ENCODE measurements at places on chromosomes 2 and 18.
A peak's percentile ranks its signal among the peaks of the same experiment; 100 is the strongest.

DNA sequence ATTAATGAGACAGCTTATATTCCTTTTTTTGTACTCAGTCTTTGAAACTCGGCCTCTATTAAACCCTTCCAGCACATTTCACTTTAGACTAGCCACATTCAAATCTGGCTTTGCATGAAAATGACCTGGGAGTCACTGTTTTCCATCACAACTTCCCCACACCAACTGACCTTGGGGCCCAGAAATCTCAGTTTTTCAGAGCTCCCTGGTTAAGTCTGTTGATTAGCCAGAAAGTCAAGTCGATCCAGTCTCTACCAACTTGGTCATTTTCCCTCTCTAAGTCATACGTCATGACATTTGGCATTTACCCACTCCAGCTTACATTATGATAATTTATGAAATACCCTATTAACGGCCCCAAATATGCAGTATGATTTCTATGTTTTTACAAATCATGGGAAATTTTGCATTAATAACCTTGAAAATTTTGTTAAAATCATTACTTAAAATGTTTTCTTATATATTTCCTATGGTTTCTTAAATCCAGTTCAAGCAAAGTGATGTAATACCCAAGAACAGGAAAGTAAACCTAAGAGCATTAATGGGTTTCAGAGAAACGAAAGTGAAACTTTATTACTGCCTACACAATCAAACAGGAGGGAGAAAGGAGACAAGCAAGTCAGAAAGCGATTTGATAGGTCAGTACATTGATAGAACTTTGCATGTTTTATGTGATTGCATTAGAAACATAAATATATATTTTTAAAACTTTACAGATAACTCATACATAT lies 77.1 kb downstream of the SPATS2L start:
- DNase-seq, result peak; percentile 36

GRCh38 chr2:157471078-157471477 lies 27.2 kb upstream of the CYTIP start:
- peak; percentile 15 for DNase-seq

- DNase-seq, result no peak
Measured at GRCh38 chr2:32683520-32684086, 55.8 kb downstream of the TTC27 start.

DNA sequence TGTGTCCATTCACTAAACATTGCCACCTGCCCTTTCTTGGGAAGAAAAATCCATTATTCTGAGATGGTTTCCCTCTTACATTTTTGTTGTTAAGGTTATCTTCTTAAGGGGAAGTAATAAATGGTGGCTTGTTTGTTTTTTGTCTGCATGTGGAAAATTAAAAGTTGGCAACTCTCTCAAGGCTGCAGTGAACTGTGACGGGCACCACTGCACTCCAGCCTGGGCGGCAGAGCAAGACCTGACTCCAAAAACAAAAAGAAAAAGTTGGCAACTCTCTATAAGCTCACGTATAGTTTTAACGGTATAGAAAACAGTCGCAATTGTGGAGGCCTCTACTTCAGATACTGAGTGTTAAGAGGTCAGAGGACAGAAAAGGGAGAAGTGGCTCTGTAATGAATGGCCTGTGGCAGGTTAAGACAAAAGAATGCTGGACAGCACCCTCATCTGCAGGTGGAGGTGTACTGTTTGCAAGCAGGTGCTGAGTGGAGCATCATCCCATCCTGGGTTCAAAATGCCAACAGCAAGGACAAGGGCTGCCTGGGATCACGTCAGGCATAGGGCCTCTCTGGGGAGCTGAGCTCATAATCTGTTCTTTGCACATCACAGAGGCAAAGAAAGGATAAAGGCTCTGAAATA lies 16.7 kb downstream of the L3MBTL4 start:
- DNase-seq, result no peak

- DNase-seq, result no peak
Measured at GRCh38 chr18:61949946-61950345, 57.1 kb upstream of the RNF152 start.

- DNase-seq, result no peak
Measured at GRCh38 chr2:170694316-170694715, 20.8 kb upstream of the SP5 start.

- no peak for DNase-seq
Measured at GRCh38 chr2:160005476-160005875, 56.9 kb downstream of the PLA2R1 start.

GRCh38 chr2:45680351-45680967 lies 29.0 kb downstream of the PRKCE start:
- no peak for DNase-seq

- no peak for DNase-seq
Measured at GRCh38 chr18:76102156-76102555, 392.9 kb downstream of the ZNF516 start.

- no peak for DNase-seq
Measured at GRCh38 chr18:42742474-42742873, 373.0 kb downstream of the RIT2 start.

DNA sequence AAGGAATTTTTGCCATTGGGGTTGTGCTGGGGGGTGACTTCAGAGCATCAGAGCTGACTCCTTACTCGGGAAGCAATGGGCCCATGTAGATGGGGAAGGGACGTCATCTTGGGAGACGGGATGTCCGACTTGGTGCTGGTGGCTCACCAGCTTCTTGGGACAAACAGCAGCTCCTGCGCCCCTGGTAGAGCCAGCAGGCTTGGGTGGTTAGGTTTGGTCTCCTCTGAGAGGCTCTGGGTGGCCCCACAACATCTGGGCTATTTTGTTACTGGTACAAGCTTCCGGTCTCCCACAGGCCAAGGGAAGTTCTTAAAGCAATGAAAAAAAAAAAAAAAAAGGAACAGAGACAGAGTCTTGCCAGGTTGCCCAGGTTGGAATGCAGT lies 1.8 kb downstream of the NGEF start:
- peak; percentile 14 for DNase-seq

DNA sequence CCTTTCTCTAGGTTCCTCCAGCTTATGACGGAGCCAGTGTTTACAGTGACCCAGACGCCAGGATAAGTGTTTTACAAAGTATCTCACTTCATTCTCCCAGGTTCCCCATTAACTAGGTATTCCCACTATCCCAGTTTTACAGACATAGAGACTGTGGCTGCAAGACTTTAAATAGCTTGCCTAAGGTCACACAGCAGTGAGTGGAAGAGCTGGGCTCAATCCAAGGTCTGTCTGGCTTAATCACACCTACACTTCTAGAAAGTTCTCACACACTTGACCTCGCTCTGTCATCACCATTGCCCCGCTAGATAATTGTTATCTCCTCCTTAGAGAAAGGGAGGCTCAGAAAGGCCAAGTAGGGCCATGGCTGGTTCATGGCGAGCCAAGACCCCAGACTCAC lies 110.2 kb downstream of the ANTXR1 start:
- no peak for DNase-seq

- no peak for DNase-seq
Measured at GRCh38 chr2:45278365-45279078, 269.3 kb upstream of the SIX2 start.

- DNase-seq, result no peak
Measured at GRCh38 chr18:44409515-44409914, 271.2 kb upstream of the SETBP1 start.

DNA sequence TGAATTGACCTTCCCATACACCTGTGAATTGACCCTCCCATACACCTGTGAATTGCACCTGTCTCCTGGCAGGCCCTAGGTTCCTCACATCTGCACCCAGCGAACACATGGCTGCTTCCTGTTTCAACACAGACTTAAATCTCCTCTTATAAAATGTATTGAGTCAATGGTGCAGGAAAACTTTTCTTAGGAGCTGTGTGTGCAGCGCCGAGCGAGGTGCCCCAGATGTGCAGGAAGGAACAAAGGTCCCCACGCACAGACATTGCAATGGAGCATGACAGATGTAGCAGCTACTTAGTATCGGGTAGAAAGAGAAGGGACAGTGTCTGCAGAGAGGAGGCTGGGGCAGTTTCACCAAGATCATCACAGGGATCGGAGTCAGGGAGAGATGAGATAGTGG lies 85.5 kb upstream of the PXDN start:
- DNase-seq, result no peak

DNA sequence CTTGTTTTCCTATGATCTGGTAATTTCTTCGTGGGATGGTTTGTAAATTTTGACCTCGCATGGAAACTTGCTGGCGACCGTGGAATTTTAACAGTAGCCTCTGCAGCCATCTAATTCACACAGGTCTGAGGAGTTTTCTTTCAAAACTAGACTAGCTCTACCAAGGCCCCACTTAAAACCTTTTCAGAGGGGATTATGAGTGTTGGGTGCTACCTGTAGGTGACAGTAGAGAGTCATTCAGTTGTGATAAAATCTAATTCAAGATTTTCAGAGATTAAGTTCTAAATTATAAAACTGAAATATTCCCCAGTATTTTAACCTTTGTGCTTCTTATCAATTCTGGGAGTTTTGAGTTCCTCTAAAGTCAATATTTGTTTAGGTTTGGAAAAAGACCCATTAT lies 31.0 kb downstream of the THSD7B start:
- DNase-seq, result no peak

DNA sequence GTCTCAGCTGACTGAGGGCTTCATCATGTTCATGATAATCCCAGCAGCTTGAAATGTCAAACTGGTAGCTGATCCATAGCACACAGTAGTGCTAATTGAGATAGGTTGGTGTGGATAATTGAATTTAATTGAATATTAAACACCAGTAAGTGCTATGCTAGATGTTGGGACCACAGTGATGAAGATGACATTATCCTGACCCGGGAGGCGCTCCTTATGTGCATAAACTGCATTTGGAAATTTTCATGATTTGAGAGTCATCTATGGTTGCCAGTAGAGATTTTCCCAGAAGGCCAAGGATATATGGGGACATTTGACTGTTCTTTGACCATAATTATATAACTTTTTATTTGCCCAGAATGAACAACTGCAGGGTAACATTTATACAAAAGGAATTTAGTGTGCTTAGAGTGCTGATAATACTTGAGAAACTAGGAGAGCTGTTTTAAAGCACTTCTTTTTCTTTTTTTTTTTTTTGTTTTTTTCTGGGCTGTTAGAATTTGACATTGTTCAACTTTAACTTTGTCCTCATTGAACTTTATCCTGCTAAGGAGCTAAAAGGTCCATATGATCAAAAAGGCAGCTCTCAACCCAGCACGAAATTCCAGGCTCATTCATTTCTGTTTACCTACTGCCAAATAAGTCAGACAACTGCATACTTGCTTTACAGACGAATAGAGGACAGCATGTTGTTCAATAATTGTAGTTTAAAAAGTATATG lies 242.8 kb downstream of the NEDD4L start:
- no peak for DNase-seq

DNA sequence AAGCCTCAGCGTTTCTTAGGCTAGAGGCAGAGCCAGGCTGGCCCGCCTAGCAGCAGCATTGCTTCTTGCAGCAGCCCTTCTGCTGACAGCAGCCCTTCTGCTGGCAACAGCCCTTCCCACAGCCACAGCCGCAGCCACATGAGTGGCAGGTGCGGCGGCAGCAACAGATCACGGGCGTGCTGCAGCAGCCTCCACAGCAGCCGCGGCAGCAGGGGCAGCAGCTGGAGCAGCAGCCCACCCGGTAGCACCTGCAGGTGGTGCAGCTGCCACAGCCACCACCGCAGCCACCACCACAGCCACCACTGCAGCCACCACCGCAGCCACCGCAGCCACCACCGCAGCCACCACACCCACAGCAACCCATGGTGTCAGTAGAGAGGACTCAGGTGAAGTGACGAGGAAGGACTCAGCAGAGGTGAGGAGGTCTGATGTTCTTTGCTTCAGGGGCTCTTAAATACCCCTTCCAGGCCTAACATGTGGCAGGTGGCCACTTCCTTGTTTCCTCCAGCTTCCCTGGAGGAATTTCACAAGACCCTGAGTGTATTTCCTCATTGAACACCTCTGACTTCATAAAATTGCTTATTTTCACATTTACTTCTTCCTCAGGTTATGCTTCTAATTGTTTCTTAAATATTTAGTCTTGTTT lies at the start of gene SCYGR6:
Gene SCYGR6 (minus strand): TSS at position 364 of the 646 bp plus-strand sequence. CDS start 0 bp downstream, at position 364.
- DNase-seq, result no peak

DNA sequence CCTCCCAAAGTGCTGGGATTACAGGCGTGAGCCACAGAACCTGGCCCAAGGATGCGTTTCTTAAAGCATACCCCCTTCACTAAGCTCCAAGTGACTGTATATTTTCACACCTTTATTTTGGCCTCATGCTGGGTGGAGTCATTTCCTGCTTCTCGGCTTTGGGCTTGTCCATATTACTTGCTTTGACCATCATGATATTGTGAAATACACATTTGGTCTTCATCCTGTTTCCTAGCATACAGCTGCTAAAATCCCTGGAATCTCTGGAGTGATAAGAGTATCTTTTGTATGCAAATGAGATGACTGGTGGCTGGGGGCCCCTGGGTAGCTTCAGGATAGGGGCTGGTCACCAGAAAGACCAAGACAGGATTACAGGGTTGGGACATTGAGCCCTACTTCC lies 17.6 kb upstream of the COLEC12 start:
- DNase-seq, result no peak

GRCh38 chr18:10164271-10165071 lies 250.7 kb downstream of the VAPA start:
- no peak for DNase-seq

DNA sequence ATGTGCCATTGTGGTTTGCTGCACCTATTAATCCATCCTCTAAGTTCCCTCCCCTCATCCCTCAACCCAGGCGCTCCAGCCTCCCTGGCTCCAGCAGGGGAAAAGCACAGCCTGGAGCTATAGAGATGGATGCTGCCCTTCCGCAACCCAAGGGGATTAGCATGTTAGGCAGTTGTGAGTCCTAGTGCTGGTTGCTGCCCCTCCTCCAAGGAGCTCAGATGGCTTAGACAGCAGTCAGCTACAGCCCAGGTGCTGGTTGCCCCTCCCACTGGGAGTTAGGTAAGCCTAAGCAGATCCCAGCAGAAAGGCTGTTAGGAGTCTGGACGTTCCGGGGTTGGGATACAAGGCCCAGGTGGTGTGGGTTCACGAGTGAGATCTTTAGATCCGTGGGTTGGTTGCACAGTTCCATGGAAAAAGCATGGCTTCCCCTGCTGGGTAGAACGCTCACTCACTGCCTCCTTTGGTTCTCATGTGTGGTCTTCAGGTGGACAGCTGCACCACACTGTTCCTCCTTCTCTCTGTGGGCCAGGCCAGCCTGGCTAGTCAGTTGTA lies 446.1 kb downstream of the ZNF804A start:
- DNase-seq, result no peak

DNA sequence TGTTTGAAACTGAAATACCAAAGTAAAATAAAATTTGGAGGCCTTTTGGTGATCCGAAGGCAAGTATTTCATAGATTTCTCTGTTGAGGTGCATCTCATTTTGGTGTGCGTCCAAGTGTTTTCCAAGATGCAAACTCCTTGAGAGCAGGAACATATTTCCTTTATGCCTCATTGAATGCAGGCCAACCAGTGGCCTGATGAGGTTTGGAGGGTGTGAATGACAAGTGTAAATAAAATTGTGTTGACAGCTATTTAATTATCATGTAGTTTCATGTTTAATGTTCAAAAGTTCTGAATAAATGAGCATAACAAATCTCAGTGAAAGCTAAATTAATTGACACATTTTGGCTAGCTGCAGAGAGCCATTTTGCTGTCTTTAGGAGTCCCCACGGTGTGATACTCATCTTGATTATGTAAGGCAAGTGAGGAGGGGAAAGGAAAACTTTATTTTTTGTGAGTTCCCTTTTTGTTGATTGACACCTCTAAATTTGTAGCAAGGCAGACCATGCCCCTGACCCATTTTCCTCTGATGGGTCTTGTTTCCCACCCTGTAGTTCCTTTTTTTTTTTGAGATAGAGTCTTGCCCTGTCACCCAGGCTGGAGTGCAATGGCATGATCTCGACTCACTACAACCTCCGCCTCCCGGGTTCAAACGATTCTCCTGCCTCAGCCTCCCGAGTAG lies 6.3 kb upstream of the LTBP1 start:
- DNase-seq, result no peak

- DNase-seq, result no peak
Measured at GRCh38 chr2:230665263-230665691, 47.4 kb upstream of the CAB39 start.

GRCh38 chr2:74406035-74406434 lies 15.4 kb downstream of the C2orf81 start:
- DNase-seq, result no peak

All from OCI-LY7 (cell line).